Right renal cortex interstitium (tissue), 3 donors: ENCODE measurements at places on chromosomes 7 and 10.

DNA sequence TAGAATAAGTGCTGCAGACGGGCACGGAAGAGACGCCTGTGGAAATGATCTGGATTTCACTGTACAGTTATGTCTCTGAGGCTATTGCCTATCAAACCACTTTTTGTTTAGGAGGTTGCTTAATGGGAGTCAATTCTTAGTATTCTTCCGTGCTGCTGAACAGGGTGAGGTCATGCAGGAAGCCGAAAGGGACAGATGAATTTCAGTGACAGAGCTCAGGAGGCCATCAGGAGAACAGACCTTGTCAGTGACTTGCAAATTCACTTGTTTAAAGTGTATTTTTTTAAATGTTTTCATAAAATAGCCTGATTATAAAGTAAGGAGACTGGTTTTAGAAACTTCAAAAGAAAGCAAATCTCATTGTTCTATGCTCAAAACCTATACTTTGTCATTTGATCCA lies 58.9 kb downstream of the XRCC2 start:
- no peak for DNase-seq

- DNase-seq, result no peak
These were observed 121.6 kb downstream of the CDK6 start for GRCh38 chr7:92714767-92715166.

- no peak for DNase-seq
These were observed 47.5 kb downstream of the GNA12 start for GRCh38 chr7:2796358-2797352.

DNA sequence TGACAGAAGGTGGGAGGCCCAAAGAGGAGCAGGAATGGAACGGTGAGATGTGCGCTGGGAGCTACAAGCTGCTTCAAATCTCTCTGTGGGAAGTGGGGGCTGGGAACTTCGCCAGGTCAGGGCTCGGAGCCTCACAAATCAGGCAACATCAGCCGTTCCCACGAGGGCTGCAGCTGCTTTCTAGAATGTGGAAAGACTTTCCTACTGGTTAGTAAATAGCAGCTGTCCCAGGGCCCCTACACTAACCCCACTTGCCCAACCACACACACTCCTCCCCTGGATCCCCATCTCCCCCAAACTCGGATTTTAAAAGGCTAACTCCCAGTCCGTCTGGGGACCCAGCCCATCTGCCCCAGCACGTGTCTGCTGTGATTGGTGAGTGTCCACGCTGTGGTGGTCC lies 40.6 kb upstream of the PITRM1 start:
- DNase-seq, result no peak

DNA sequence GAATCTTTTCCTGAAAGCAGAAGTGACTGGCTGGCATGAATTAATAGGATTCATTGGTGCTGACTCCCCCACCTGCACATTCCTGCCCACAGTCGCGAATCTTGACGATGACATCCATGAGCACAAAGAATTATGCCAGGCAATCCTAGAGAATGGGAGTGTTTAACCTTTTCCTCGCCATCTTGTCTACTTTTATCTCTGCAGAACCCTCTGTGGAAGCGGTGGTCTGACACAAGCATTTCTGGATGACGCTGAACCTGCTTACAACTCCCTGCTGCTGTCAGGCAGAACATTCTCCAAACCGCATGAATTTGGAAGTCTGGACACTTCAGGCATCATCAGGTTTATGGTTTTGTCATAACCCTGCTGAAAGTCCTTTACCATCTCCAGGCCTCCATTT lies 36.5 kb downstream of the KLF6 start:
- no peak for DNase-seq

GRCh38 chr7:19442016-19442785 lies 266.6 kb downstream of the POLR1F start:
- no peak for DNase-seq

DNA sequence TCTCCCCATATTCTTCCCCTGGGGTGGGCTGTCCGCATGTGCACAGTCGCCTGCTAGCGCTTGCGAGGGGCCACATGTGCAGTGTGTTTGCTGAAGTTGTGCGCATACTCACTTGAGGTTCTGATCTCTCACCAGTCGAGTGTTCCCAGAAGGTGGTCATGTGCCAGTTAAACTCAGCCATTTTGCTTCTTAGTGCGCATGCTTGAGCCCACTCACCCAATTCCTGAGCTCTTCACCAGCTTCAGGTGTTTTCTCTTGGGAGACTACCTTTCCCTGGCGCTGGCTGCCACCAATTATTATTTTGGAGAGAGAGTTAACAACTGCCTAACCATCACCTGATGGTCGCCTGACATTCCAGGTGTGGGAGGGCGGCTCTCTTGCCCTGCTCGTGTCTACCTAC lies 25.2 kb upstream of the CPN1 start:
- DNase-seq, result no peak

- no peak for DNase-seq
These were observed 30.0 kb downstream of the STK17A start for GRCh38 chr7:43612599-43613589.

GRCh38 chr10:63209705-63210104 lies 76.6 kb downstream of the NRBF2 start:
- no peak for DNase-seq

DNA sequence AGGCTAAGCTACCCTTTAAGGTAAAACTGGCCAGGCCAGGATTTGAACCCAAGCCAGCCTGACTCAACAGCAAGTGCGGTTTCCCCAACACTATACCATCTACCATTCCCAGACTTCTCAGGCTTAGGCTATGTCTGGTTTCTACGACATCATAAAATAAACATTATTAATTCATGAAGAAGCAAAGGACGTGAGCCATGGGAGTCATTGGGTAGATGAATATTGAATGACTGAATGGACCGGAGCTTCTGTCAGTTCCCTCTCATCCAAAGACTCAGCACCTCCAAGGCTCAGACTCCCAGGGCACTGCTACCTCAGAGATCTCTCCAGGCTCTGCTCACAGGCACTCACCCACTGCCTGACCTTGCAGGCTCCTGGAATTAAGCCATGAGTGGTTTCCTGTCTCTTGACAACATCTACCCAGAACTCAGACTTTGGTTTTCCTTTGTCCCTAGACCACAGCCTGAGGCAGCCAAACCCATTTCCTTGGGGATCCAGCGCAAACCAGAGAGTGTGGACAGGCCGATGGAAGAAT lies 64.6 kb upstream of the STEAP1B start:
- DNase-seq, result no peak

DNA sequence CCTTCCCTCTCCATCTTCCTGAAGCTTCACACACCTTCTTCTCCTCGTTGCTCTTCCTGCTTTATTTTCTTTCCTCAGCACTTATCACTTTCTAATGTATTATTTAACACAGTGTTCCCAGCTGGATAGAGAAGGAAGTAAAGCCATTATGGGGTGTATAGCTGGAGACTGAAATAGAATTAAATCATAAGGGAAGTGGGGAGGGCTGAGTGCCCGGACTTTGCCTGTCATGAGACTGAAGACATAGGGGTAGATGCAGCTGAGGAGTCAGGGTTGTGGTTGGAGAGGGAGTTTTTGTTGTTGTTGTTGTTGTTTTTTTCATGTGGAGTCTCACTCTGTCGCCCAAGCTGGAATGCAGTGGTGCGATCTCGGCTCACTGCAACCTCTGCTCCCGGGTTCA lies 65.3 kb downstream of the GALNT11 start:
- no peak for DNase-seq

- no peak for DNase-seq
These were observed 52.8 kb downstream of the CHST15 start for GRCh38 chr10:124040451-124041188.

- DNase-seq, result no peak
These were observed 23.9 kb upstream of the SEPHS1 start for GRCh38 chr10:13371897-13372470.

- DNase-seq, result no peak
These were observed 56.6 kb upstream of the GDF10 start for GRCh38 chr10:47243356-47243755.

- no peak for DNase-seq
These were observed 1199.1 kb upstream of the SORCS1 start for GRCh38 chr10:108363576-108363975.

- DNase-seq, result no peak
These were observed 333.8 kb downstream of the GALNT17 start for GRCh38 chr7:71465741-71466189.

- no peak for DNase-seq
These were observed 56.7 kb downstream of the ZMYND11 start for GRCh38 chr10:191703-192518.

DNA sequence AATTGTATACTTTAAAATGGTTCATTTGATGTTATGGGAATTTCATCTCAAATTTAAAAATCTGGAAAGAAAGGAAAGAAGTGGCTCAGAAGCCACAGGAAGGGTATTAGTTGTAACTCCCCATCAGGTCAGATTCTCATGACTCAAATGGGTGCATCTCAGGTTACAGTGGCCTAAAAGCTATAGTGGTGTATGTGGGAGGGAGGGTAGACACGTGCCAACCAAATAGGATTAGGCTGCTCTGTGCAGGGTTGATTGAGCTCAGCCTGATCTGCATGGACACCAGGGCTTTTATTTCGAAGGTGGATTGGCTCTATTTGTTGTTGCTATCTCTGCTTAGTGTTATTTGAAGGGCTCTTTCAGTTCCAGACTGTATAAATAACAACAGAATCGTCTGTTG lies 121.5 kb upstream of the PRR15 start:
- DNase-seq, result no peak

DNA sequence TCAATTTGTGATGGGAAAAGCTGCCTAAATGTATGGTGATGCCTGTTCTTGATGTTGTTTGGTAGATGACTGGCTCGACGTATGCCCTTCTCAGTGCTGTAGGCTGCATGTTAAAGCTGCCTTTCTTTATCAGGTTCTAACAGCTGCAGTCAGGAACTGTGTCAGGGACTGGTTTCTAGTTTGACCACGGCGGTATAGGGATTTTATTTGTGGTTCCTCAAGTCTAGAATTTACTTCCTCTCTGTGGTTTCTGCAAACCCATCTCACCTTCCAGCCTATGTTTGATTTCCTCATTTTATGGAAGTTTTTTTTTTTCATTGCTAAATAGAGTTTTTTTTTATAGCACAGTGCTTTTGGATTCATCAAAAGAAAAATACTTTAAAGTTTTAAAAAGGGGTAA lies 26.5 kb downstream of the LMTK2 start:
- no peak for DNase-seq

DNA sequence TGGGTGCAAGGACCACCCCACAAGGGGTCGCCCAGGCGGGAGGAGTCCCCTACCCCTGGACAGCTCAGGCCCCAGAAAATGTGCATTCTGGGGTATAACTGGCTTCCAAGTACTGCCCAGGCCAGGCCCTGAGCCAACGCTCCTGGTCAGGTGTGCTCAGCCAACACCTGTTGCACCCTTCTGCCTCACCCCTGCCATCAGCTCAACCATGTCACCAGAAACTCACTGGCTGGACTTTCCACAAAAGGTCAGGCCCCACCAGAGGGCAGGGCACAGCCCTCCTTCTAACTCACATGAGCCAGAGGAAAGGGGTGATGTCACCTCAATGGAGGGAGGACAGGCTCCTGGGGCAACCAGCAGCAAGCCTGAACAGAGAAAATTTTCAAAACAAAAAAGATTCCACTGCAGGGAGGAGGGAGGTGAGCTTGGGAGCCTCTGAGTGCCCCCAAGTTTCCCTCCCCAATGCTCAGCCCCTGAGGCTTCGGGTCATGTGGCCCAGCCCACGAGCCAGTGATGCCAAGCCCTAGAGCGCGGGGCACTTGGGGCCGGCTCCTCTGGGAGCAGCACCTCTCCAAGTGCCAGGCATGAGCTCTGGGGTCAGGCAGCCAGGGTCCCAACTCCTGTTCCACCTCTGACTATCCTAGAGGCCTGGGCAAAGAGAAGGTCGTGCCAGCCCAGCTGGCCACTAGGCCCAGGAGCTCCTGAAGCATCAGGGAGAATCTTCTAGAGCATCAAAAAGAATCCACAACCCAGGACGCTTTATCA lies 2.2 kb downstream of the OGDHL start:
- no peak for DNase-seq

- DNase-seq, result no peak
These were observed 2.8 kb downstream of the CALHM3 start for GRCh38 chr10:103476046-103476768.

GRCh38 chr7:81407094-81407493 lies 362.8 kb downstream of the HGF start:
- no peak for DNase-seq

- DNase-seq, result no peak
These were observed 14.2 kb upstream of the HPS1 start for GRCh38 chr10:98460837-98461499.

DNA sequence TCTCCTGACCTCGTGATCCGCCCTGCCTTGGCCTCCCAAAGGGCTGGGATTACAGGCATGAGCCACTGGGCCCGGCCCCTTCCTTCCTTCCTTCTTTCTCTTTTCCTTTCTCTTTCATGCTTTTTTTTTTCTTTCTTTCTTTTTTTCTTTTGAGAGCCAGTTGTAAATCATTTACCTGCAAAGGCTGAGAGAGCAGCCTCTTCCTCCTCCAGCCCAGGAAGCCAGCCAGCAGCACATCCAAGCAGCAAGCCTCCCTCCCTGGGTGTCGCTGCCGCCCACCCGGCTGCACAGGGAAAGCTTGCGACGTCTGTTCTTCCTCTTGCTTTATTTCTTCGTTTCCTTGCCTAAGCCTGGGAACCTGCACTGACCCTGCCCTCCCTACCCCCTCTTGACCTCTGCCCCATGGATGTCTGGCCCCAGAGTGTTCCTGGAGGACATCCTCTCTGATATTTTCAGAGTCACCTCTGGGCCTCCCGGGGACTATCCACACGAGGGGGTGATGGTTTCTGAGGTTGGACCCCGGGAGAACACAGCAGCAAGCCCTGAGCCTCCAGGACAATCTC lies 62.8 kb upstream of the MYL10 start:
- DNase-seq, result no peak

GRCh38 chr10:16995867-16996529 lies 133.6 kb downstream of the CUBN start:
- no peak for DNase-seq

DNA sequence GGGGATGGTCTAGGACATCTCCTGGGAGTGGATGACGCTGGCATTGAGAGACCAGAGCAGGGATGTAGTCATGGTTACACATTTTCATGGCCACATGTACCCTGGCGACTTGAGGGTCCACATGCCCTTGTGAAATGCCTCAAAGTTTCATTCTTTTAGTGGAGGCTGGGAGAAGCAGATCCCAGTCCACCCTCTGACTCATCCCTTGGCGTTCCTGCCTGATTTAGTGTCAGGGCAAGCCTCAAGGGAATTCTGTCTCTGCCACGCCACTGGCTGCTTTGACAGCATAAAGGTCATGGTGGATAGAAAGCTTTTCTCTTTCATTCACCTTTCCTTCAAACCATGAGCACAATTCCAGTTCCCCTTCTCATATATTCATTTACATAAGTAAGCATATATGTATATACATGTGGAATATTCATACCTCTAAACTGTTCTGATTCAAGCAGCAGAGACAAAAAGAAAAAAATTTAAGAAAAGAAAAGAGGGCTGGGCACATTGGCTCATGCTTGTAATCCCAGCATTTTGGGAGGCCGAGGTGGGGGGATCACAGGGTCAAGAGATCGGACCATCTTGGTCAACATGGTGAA lies 21.8 kb upstream of the KIF5B start:
- DNase-seq, result no peak

- DNase-seq, result no peak
These were observed 321.2 kb downstream of the ZNF479 start for GRCh38 chr7:56811081-56811480.

GRCh38 chr10:1895691-1896090 lies 158.4 kb upstream of the ADARB2 start:
- no peak for DNase-seq

GRCh38 chr10:23543691-23544380 lies 105.0 kb downstream of the OTUD1 start:
- no peak for DNase-seq
